Hematopoietic multipotent progenitor cell treated with erythropoietin and hydrocortisone succinate and interleukin-3 and kit ligand, for 8 days (in vitro differentiated cells): ENCODE measurements at places on chromosomes 13 and 19.

- DNase-seq: no peak
Measured at GRCh38 chr19:33461256-33462111, 60.1 kb downstream of the PEPD start.

DNA sequence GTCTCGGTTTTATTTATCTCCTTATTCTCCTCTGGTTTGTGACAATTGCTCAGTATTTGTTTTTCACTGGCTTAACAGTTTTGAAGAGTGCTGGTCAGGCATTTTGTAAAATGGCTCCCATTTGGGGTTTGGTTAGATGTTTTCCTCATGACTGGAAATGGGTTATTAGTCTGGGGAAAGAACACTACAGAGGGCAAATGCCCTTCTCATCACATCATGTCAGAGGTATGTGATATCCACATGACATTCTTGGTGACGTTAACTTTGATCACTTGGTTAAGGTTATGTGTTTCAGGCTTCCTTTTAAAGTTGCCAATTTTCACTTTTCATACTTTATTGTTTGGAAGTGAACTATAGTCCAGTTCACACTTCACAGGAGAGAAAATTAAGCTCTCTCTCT is 74.8 kb upstream of the KLHL1 start:
- no peak for DNase-seq

- DNase-seq: no peak
Measured at GRCh38 chr19:49383599-49383998, 4.5 kb upstream of the KASH5 start.

DNA sequence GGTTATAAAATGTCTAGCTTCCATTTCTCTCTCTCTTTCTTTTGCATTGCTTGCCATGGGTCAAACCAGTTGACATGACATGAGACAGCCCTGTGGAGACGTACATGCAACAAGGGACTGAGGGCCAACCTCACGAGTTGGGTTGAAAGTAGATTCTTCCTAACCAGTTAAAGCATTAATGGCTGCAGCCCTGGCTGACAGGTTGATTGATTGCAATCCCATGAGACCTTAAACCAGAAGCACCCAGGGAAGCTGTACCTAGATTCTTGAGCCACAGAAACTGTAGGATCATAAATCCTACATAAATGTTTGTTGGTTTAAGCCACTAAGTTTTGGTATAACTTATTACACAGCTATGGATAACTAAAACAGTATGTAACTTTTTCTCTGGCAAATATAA is 373.8 kb downstream of the DACH1 start:
- no peak for DNase-seq

- DNase-seq: no peak
Measured at GRCh38 chr19:49016067-49016839, 638 bp downstream of the LHB start.

GRCh38 chr13:106530171-106530851 is 5.2 kb downstream of the EFNB2 start:
- DNase-seq: no peak

DNA sequence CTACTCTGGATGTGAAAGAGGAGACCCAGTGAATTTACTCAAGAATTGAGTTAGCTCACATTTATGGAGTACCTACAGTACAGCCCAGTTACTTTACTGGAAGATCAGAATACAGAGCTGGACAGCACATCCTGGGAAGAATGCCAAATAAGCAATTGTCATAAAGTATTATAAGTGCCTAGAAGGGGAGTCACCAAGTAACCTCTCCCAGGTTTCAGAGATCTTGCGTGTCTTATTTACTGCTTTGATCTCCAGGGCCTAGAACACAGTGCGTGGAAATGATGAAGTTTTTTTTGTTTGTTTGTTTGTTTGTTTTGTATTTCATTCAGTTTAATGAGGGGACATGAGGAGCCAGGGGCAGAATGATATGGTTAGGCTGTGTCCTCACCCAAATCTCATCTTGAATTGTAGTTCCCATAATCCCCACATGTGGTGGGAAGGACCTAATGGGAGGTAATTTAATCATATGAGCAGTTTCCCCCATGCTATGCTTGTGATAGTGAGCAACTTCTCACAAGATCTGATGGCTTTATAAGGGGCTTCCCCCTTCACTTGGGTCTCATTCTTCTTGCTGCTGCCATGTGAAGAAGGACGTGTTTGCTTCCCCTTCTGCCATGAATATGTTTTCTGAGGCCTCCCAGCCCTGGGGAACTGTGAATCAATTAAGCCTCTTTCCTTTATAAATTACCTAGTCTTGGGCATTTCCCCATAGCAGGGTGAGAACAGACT is 5.2 kb downstream of the GARRE1 start:
- DNase-seq: peak; percentile 21

- DNase-seq: peak; percentile 20
Measured at GRCh38 chr19:47107953-47108746, 5.4 kb downstream of the ZC3H4 start.

DNA sequence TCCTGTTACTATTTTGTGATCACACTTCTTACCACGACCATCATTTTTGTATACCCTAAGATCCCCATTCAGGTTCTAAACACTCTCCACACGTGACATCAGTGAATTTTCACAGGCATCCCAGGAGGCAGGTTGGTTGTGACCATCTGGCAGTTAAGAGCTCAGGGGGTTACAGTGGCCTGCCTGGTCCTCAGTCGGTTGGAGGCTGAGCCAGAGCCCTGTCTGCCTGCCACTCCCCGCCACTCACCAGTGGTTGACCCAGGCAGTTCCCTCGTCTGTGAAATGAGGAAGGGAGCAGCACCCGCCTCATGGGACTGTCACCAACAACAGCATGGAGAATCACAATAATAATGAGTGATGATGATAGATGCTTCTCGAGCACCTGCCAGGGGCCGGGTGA is 36.4 kb upstream of the EHD2 start:
- no peak for DNase-seq

GRCh38 chr13:91724591-91724990 is 326.2 kb downstream of the GPC5 start:
- no peak for DNase-seq

DNA sequence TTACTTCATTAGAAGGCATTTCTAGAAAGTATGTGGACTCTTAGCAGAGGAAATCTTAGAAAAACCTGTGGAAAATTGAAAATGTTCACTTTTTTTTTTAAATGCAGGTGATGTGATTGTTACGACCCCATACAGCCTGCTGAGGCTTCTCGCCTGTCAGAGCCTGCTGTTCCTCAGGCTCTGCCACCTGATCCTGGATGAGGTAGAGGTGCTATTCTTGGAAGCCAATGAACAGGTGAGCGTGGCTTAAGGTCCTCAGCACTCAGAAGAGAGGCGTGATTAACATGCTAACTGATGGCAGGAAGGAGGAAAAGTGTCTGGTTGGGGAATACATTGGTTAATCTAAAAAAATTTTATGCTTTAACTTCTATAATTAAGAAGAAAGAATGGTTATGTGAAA is 71.4 kb downstream of the SLC7A9 start:
- DNase-seq: no peak

GRCh38 chr13:65488606-65489005 is 1741.5 kb downstream of the PCDH9 start:
- no peak for DNase-seq

DNA sequence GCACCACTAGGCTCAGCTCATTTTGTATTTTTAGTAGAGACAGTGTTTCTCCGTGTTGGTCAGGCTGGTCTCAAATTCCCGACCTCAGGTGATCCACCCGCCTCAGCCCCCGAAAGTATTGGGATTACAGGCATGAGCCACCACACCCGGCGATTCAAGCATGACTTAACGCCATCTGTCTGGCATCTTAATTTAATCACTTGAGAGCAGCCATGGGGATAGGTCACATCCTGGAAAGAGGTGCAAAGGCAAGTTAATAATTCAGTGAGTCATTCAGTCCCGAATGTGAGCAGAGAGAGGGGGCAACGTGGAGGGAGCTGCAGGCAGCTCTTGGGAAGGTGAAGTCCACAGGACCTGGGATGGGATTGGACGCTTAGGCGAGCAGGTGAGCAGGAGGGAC is 31.7 kb upstream of the USP29 start:
- DNase-seq: no peak

GRCh38 chr13:24215732-24216131 is 55.2 kb downstream of the SPATA13 start:
- DNase-seq: no peak

DNA sequence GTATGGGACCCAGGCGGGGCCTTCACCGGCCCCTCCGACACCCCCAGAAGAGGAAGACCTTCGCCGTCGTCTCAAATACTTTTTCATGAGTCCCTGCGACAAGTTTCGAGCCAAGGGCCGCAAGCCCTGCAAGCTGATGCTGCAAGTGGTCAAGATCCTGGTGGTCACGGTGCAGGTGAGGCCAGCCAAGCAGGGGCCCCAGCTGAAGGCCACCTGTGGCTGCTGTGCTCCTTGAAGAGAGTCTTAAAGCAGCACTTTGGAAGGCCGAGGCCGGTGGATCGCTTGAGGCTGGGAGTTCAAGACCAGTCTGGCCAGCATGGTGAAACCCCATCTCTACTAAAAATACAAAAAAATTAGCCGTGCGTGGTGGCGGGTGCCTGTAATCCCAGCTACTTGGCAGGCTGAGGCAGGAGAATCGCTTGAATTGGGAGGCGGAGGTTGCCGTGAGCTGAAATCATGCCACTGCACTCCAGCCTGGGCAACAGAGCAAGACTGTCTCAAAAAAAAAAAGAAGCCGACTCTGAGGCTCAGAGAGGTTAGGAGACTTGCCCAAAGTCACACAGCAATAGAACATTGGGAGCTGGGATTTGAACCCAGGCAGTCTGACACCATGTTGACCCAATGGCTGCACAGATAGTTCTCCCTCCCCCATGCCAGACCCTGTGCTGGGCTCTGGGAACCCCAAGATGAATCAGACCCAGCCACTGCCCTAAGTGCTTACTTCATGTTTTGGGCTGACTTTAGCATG is 2.7 kb downstream of the MCOLN1 start:
- DNase-seq: no peak

GRCh38 chr13:30731361-30732045 is 3.8 kb upstream of the ALOX5AP start:
- no peak for DNase-seq

GRCh38 chr13:99391781-99392469 is 84.7 kb upstream of the GPR183 start:
- no peak for DNase-seq

DNA sequence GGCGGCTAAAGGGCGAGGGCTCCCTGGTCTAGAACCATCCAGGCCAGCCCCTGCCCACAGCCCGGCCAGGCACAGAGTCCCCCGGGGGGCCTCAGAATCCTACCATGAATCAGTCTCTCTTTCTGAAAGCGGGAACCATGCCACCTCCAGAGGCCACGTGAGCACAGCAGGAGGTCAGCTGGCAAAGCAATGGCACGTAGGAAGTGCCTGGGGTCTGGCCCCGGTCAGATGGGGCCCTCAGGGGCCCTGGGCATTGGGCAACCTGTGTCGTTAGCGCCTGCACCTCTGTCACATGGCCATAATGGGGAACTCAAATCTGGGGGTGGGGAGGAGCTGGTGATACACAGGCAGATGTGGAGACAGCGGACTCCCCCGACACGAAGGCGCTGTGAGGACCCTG is 8.8 kb downstream of the MFSD12 start:
- DNase-seq: no peak

DNA sequence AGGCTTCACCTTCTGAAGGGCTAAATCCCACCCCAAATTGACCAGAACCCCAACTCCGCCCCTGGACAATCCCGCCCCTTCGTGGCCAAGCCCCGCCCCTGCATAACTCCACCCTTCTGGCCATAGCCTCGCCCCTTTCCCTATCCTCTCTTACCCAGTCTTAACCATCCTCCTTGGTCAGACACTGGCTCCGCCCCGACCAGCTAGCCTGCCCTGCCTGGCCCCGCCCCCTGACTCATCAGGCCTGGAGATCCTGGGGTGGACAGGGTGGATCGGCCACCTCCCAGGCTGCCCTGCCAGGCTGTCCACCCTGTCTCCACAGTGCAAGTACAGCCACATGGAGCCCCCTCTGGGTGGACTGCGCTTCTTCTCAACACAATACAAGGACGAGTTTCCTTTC is 8.0 kb upstream of the ZNF358 start:
- DNase-seq: peak; percentile 77

GRCh38 chr13:112187527-112188297 is 120.8 kb downstream of the SOX1 start:
- no peak for DNase-seq

GRCh38 chr13:44188257-44188656 is 185.4 kb upstream of the SERP2 start:
- no peak for DNase-seq

GRCh38 chr13:70027551-70027950 is 80.1 kb upstream of the ATXN8OS start:
- no peak for DNase-seq

DNA sequence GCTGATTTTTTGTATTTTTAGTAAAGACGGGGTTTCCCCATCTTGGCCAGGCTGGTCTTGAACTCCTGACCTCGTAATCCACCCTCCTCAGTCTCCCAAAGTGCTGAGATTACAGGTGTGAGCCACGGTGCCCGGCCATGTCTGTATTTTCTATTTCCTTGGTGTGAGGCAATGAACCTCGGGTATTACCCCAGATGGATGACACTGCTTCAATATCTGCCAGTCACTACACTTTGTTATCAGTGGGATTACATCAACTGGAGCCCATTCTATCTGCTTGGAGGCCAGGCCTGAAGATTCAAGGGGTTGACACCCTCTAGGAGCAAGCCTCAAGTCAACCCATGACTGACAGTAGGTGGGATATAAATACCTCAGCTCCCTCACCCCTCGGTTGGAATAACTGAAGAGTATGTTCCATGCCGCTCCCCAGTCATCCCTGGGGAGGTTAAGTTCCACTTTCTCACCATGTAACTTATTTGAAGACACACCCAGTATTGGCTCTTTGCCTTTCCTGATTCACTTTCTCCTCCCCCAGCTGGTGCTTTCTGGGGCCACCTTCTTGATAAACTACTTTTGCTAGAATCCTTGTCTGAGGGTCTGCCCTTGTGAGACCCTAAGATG is 992 bp upstream of the ADGRE1 start:
- no peak for DNase-seq

DNA sequence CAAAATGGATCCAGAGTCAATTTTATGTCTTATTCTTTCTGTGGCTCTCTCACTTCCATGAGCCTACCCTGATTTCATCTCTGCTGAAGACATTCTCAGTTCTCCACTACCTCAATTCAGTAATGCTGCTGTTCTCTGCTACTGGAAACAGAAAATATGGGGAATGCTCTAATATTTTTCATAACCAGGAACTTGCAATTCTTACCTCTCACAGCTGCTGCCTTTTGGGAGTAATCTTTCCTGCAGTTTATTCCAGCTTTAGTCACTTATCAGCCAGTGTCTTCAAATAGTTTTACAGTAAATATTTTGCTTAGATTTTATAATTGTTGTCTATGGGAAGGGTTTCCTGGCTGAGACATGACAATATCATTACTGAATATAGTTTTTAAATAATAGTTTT is 145.1 kb upstream of the UFM1 start:
- no peak for DNase-seq

- DNase-seq: peak; percentile 97
Measured at GRCh38 chr13:95480131-95480545, 72.4 kb upstream of the CLDN10 start.

DNA sequence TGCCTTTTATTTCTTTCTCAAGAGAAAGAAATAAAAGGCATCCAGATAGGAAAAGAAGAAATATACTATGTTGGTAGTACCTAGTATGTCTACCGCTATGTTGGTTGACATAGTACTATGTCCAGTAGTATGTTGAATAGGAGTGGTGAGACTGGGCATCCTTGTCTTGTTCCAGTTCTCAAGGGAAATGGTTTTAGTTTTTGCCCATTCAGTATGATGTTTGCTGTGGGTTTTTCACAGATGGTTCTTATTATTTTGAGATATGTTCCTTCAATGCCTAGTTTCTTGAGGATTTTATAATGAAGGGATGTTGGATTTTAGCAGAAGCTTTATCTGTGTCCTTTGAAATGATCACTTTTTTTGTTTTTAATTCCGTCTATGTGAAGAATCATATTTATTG is 53.0 kb upstream of the CSNK1A1L start:
- no peak for DNase-seq

- DNase-seq: no peak
Measured at GRCh38 chr13:21894703-21895699, 224.1 kb downstream of the FGF9 start.
